ENCODE measurements at places on chromosomes 7 and 10.

DNA sequence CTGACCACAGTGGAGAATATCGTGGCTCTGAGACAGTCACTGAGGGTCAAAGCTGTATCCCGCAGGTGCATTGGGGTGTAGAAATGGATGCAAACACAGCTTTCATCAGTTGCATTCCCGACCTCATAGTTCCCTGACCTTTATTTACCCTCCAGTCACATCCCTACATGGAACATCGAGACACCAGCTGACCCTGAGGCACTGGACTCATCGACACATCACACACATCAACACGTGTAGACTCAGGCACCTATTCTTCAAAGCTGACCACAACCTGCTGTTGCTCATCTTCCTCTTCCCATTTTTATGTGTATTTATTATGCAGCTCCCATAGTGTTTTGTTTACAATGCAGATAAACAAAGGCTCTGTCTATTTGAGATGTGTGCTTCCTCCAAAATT, 396.9 kb upstream of the NRP1 start:
- no peak for DNase-seq

DNA sequence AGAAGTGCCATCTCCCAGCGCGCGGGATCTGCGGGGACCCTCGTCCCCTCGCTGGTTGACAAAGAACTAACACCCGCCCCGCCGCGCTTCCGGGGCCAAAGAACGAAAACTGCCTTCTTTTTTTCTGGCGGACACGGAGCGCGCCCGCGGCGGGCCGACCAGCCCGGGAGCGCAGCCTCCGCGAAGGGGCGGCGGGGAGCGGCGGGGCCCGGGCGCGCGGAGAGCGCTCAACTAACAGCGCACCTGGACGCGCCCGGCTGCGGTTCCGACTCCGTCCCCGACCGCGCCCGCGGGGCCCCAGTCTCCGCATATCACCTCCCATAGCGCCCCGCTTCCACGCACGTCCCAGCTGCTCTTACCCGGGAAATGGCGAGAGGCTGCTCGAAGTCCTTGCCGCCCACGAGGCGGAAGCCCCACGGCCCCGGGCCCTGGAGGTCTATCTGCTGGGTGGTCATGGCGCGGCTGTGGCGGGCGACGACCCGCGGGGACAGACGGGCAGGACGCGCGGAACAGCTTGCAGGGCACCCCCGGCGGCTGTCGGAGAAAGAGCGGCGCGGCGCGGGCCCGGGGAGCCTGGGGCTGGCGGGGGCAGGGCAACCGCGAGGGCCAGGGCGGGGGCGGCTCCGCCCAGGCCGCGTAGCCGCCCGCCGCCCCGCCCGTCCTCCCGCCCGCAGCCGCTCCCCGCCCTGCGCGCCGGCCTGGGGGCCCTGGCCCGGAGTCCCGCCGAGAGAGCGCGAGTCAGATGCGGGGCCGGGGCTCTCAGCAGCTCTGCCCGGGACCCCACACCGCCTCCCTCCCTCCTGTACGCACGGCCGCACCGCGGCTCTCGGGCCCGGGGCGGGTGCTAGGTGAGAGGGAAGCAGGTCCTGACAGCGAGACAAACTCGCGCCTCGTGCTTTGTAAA, at the start of gene PDLIM1:
PDLIM1 (minus strand) TSS at position 543 of the 904 bp plus-strand sequence; CDS start at position 455, 88 bp downstream.
- DNase-seq = no peak

DNA sequence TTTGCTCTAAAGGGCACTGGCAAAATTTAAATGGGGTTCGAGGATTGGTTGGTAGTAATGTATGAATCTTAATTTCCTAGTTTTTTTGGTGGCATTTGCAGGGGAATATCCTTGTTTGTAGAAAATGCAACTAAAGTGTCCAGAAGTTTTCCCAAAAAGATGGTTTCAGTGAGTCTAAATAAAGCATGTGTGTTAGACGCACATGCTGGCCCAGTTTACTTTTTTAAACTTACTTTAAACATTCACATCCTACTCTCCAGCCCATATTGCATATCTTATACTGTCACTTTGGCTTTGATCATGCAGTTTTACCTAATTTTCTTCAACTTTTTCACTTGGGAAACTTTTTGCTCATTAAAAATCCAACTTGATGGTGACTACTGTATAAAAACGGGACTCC, 744.0 kb upstream of the CELF2 start:
- DNase-seq = no peak

DNA sequence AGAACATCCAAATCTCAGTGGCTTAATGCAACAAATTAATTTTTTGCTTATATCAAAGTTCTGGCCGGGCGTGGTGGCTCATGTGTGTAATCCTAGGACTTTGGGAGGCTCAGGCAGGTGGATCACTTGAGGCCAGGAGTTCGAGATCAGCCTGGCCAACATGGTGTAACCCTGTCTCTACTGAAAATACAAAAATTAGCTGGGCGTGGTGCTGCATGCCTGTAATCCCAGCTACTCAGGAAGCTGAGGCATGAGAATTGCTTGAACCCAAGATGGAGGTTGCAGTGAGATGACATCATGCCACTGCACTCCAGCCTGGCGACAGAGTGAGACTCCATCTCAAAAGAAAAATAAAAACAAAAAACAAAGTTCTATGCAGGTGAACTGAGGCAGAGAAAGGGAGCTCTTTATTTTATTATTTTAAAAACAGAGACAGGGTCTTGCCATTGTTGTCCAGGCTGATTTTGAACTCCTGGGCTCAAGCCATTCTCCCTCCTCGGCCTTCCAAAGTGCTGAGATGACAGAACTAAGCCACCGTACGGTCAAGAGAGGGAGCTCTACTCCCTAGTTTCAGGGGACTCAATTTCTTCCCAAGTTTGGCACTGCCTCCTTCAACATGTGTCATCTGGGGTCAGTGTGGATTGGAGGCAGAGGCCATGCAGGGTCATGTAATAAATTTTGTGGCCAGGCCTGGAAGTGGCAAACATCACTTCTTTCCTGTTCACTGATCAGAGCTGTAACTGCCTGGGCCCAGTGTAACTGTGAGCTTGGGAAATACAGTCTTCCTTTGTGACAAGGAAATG, 2.4 kb downstream of the ADCK2 start:
- DNase-seq = no peak

DNA sequence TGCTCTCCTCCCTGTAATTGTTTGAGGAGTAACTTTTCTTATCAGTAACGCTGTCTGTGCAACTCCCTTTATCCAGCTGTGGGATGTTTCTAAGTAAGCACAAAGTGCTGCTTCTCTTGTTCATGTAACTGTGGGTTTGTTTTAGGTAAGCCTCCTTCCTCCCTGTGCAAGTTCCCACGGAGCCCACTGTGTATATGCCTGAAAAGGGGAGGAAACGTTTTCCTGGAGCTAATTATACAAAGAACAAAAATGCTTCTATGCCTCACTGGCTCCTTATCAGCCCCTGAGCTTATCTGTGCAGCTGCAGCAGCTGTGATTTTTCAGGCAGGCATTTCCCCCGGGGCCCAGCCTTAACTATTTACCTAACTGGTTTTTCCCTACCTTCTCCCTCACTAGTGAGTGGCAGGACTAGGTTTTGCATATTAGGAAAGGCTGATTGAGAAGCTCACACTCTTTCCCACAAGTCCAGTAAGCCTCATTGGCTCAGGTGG, 593.4 kb upstream of the GHITM start:
- DNase-seq = no peak

- no peak for DNase-seq
These were observed 242.9 kb downstream of the GRID1 start for GRCh38 chr10:86123715-86124114.

- no peak for DNase-seq
These were observed 54.1 kb downstream of the PLPP4 start for GRCh38 chr10:120511165-120511564.

DNA sequence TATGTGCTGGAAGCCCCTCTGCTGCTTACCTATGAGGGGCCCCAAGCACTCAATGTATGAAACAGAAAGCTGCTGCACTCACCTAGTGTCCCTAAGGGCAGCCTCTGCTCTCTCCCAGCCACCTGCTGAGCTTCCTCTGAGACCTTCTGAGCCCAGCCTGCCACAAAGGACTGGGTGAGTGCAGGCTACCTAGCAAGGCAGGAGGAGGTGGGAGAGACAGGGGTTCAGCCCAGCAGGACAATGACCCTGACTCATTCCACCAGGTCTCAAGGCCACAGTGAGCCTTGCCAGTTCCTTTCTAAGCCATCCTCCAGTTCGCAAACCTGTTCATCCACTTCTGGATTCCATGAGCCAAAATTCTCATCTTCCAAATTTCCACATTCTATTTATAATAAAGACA, 16.3 kb downstream of the VOPP1 start:
- DNase-seq = no peak

DNA sequence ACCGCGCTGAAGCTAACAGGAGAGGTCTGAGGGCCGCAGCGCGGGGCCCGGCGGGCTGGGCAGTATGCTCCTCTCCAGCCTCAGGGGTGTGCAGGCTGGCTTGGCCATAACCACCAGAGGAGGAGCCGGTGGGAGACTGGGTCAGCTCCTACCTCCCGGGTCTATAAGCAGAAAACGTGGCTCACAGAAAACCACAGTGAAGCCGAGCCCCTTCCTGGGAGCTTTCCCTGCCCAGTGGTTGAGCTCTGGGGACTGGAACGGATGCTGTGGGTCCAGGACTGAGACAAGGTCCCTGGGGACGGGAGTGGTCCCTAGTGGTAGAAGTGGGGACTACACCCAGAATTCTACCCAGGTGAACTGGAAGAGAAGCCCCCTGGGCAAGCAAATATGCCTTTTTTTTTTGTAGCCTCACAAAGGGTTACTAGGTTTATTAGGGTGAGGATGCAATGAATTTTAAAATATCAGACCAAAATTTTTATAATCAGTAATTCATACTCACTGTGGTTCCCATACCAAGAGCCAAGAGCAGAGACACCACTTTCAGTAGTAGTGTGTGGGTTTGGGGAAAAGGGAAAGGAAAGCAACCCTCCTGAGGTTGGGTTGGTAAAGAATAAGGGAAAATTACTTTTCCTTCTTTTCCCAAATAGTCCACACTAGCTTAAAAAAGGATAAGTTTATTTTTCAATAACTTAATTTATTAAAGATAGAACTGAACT, 67.9 kb upstream of the PRKCQ start:
- DNase-seq = peak; percentile 53

DNA sequence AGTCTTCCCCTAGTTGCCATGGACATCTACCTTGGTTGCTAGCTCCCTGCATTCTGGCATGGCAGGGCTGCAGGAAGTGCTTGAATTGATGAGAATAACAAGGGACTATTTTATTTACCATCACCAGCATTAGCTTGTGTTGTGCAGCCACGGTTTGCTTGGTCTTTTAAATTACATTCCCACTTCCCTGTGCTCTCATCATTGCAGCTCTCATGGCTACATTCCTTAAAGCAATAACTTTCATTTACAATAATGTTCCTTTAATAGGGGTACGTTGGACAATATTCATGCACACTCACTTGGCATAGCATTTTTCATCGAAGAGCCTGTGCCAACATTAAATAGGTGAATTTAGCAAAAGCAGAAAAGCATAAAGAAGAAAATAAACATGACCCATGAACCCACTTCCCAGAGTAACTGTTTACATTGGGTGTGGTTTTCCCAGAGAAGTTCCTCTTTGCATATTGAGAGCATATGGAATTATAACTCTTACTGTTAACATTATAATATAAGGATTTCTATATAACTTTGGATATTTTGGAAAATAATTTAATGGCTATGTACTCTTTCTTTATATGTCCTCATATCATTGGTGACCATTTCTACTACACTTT, 113.2 kb upstream of the VWC2 start:
- no peak for DNase-seq

- no peak for DNase-seq
These were observed 74.2 kb downstream of the FAS start for GRCh38 chr10:89064748-89065147.

DNA sequence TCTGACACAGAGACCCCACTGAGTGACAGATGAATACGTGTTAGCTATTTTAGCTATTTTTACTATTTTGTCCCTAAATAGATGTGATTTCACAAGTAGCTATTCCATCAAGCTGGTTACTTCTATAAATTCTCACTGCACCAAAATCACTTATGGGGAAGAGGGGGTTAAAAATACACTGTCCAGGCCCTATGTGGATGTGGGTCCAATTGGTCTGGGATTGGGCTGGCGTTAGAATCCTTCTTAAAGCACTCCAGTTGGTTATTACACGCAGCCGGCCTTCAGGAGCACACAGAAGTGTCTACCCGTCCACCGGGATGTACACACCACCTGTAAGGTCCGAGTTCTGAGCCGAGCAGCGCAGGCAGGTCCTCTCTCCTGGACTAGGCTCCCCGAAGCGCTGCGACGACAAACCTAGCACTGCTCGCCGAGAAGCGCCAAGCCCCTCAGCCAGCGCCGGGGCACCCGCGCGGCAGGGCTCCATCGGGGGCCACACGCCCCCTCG, 222.3 kb upstream of the MKLN1 start:
- DNase-seq = no peak

- DNase-seq = no peak
These were observed 35.8 kb downstream of the GPER1 start for GRCh38 chr7:1123715-1124114.

DNA sequence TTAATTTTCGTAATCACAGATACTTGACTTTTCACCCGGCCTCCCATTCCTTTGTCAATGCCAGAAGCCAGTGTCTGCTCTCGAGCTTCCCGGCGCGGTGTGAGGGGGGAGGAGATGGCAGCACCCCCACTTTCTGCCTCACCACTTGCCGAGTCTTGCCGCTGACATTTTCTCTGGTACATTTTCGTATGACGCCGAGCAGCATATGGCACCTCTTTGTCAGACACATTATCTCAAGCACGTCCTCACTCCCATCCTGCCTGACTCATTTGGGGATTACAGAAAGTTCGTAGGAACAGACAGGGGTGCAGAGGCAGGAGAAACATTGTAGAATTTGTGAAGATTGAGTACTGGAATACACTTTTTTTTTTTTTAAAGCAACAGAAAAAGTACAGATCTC, 60.8 kb upstream of the SORCS3 start:
- DNase-seq = no peak

- DNase-seq = no peak
These were observed 1.0 kb downstream of the SRGN start for GRCh38 chr10:69088801-69089501.

DNA sequence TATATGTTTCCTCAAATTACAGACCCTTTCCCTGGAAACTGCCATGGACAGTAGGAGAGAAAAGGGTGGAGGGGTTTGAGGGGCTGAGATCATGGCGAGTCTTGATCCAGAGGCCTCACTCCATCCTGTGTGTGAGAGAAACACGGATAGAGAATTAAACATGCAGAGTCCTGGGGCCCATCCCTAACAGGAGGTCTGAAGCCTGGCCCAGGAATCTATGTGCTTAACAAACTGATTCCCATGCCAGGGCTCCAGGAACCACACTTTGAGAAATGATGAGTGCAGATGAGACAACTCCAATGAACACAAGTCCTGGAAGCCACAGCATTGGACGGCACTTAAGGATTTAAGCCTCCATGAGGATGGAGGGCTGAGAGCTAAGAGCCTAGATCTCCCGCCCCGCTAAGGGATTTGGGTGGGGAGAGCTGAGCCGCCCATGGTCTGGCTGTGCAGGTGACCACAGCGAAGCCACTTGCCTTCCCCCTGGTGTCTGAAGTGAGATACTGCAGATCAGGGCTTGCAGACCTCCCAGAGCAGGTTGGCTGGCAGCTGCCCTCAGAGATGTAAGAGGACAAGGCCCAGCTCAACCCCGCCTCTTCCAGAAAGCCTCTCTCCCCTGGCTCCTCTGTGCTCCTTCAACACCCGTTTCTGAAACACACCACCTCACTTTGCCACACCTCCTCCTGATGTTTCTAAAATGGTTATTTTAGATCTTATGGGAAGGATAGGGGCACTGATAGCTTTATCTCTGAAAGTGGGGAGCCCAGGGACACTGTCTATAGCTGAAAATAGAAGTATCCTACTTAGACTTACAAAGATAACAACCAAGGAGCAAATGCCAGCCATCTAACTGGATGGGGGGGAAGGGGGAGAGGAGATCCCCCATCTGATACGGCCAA, 24.8 kb upstream of the EIF5AL1 start:
- no peak for DNase-seq

- no peak for DNase-seq
These were observed 215.5 kb upstream of the AOAH start for GRCh38 chr7:36939816-36940215.

- DNase-seq = peak; percentile 13
These were observed at the start of gene DLG5 for GRCh38 chr10:77926566-77927401. Gene DLG5 (minus strand): TSS chr10:77926755. CDS start chr10:77926520, 235 bp downstream.
